ENCODE measurements at places on chromosomes 6 and 20. TPM values are rescaled to one million over a fixed set of nuclear protein-coding genes. Genes with fewer than 3 reads are reported as not detected.

HLA-E gene
- 412 TPM for total RNA-seq

OR10C1 gene
- not detected for total RNA-seq

RIPOR3 gene
- not detected for total RNA-seq

DCBLD1 gene
- total RNA-seq: 33.9 TPM

TULP1 gene
- not detected for total RNA-seq

MEP1A gene
- not detected for total RNA-seq

CTAGE9 gene
- total RNA-seq: 0.05 TPM

VARS2 gene
- total RNA-seq: 22.6 TPM

C20orf141 gene
- not detected for total RNA-seq

RNASET2 gene
- 23.1 TPM for total RNA-seq

BIRC7 gene
- total RNA-seq: 0.12 TPM

COL21A1 gene
- total RNA-seq: 0.29 TPM

WDR27 gene
- 70.6 TPM for total RNA-seq

HAO1 gene
- total RNA-seq: not detected

CALHM6 gene
- total RNA-seq: 1.1 TPM

NKAIN2 gene
- 0.06 TPM for total RNA-seq

SLC22A3 gene
- 0.70 TPM for total RNA-seq

BMP7 gene
- 3.6 TPM for total RNA-seq

HDGFL1 gene
- total RNA-seq: not detected

DLK2 gene
- total RNA-seq: 0.92 TPM

HSPA1A gene
- total RNA-seq: 161 TPM

NFATC2 gene
- 10.1 TPM for total RNA-seq

PRL gene
- not detected for total RNA-seq

ECT2L gene
- total RNA-seq: 0.12 TPM

NEDD9 gene
- total RNA-seq: 87.6 TPM

BANF2 gene
- total RNA-seq: not detected

SAPCD1 gene
- 3.9 TPM for total RNA-seq

DDO gene
- total RNA-seq: 2.0 TPM

ZNF165 gene
- total RNA-seq: 0.23 TPM

FBXO9 gene
- total RNA-seq: 21.0 TPM

SCRT2 gene
- not detected for total RNA-seq

CD109 gene
- total RNA-seq: 100 TPM

ABHD16B gene
- not detected for total RNA-seq

ATP5F1E gene
- total RNA-seq: 27.9 TPM

PSMB9 gene
- 53.8 TPM for total RNA-seq

SNRPB2 gene
- 64.0 TPM for total RNA-seq

ARFGEF3 gene
- 5.1 TPM for total RNA-seq

ZFP57 gene
- not detected for total RNA-seq

ECHDC1 gene
- 54.0 TPM for total RNA-seq

HIVEP2 gene
- total RNA-seq: 16.4 TPM

COL11A2 gene
- total RNA-seq: under 0.01 TPM

BPIFB1 gene
- not detected for total RNA-seq

THBS2 gene
- 2.6 TPM for total RNA-seq

BCAS4 gene
- total RNA-seq: 11.1 TPM

OSTM1 gene
- total RNA-seq: 32.1 TPM

FOXA2 gene
- not detected for total RNA-seq

NHLRC1 gene
- 3.8 TPM for total RNA-seq

SLC22A2 gene
- not detected for total RNA-seq

SIM1 gene
- total RNA-seq: not detected

TTLL9 gene
- 0.29 TPM for total RNA-seq

RSPO3 gene
- total RNA-seq: 1.8 TPM

MOXD1 gene
- 7.5 TPM for total RNA-seq

NCOA5 gene
- total RNA-seq: 25.9 TPM

LY6G6D gene
- total RNA-seq: not detected

FGD2 gene
- not detected for total RNA-seq
